ENCODE measurements at places on chromosomes 2 and 18.

DNA sequence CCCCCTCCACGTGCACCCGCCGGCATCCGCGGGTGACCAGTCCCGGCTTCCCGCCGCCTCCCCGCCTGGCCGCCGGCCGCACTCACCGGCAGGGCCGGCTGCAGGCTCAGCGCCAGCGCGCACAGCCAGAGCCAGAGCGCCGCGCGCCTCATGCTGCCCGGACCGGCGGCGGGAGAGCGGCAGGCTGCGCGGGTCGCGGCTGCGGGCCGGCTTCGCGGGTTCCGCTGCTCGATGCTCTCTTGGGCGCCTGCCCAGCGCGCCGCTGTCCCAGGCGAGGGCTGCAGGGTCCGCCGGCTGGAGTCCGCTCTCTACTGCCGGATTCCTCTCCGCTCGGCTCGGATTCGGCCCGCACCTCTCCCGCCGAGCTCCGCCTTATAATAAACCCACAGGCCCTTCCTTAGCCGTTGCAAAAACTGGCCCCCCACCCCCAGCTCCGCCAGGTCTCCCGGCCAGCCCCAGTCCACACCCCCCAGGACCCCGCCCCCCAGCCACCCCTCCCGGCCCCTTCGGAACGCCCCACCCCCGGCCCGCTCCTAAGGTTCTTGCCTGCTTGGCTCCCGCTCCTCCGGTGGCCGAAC lies at the start of gene SDC1:
Gene SDC1, minus strand, starts transcription at position 415 of the 578 bp plus-strand sequence. Its CDS starts 263 bp downstream, at position 152.
- DNase-seq, result no peak

DNA sequence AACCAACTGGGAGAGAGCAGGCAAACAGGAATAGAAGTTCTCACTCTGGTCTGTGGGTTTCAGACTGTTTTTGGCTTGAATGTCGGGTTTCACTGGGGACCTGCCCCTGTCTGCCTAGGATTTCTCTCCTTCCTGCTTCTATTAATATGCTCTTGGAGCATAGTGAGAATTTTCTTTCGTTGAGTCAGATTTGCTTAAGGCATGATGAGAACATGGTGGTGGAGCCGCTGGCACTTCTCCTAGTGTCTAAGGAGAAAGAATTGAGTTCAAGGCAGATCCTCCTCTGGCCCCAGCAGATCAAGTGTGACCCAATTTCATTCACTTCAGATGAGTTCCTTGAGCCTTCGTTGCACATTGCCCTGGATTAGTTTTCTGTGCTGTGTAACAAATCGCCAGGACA lies 103.9 kb upstream of the HS6ST1 start:
- no peak for DNase-seq

GRCh38 chr2:47741637-47742036 lies 41.3 kb upstream of the MSH6 start:
- no peak for DNase-seq

- no peak for DNase-seq
Measured at GRCh38 chr2:172082105-172082943, 3.0 kb upstream of the DLX1 start.

DNA sequence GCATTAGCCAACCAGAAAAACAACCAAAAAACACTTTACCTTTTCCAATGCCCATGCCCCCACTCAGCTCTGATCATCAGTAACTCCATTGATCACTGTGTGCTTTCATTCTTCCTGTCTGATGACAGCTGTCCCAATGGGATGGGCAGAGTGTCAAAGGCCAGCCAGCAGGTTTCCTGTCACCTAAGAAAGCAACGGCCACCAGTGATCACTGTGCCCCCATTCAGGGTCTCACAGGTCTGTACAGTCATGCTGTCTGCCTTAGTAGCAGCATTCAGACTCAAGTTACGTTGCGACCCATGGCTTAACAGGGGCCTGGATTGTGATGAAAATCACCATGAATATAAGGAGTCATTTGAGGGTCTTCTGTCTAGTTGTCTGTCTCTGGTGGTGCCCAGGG lies 184.5 kb downstream of the MGAT5 start:
- no peak for DNase-seq

GRCh38 chr2:229130522-229130921 lies 140.6 kb downstream of the PID1 start:
- DNase-seq, result no peak

GRCh38 chr2:152363936-152364335 lies 29.0 kb downstream of the FMNL2 start:
- no peak for DNase-seq

- DNase-seq, result no peak
Measured at GRCh38 chr2:241200822-241201395, 12.4 kb downstream of the ANO7 start.

GRCh38 chr18:77304268-77304667 lies 54.6 kb downstream of the GALR1 start:
- DNase-seq, result no peak

DNA sequence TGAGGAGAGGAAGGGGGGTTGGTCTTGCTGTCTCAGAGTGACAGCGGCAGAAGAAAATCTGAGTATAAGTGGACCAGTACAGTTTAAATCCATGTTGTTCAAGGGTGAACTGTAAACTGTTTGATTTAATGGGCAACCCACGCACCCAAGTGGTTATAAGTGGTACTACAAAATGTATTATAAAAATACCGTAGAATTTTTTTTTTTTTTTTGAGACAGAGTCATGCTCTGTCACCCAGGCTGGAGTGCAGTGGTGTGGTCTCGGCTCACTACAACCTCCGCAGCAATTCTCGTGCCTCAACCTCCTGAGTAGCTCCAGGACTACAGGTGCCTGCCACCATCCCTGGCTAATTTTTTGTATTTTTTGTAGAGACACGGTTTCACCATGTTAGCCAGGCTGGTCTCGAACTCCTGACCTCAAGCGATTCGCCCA lies 2.1 kb upstream of the CHCHD5 start:
- DNase-seq, result no peak

DNA sequence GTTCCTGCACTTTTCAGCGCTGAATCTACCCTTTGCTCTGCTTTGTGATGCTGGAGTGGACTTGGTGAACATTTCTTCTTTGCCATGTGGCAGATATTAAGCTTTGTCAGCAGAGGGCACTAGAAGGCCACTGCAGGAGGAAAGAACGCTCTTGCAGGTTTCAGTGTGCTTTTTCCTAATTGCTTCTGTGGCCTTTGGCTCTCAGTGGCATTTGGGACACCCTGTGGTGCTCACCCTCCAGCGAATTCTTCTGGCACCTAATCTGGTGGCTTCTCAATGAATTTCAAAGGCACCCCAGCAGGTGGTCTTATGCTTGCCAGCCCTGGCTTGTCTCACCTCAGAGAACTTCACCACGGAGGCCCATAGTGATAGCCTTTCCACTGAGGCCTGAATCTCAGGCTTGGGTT lies 146.7 kb downstream of the MYO3B start:
- DNase-seq, result no peak

GRCh38 chr18:59729781-59730180 lies 32.6 kb upstream of the CCBE1 start:
- DNase-seq, result no peak

- no peak for DNase-seq
Measured at GRCh38 chr2:37637190-37637860, 34.1 kb downstream of the CDC42EP3 start.

DNA sequence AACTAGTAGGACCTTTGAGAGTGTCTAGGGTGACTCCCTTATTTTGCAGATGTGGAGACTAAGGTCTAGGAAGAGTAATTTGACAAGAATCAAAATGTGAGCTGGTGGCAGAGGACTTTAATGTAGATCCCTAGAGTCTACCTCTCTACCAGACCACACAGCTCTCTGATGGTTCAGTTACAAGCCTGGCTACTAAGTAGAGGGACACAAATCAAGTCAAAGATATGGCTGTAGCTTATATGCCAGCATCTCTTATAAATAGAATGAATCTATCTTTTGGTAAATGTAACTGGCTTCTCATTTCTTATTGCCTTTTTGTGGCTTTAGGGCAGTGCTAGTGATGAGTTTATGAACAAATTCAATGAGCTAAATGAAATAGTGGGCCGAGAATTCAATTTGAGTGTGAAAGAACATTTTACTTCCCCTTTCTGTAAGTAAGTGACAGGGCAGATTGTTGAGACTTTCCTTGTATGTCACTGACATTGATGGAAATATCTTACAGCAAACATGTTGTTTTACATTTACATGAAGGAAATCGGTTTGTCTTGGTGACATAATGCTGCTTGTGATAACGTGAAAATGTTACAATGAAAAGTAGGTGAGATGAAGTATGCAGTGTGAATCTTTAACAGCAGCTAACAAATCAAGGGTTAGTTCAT lies 28.3 kb downstream of the CSRNP3 start:
- no peak for DNase-seq

- DNase-seq, result no peak
Measured at GRCh38 chr2:38131676-38132075, 55.7 kb upstream of the CYP1B1 start.

DNA sequence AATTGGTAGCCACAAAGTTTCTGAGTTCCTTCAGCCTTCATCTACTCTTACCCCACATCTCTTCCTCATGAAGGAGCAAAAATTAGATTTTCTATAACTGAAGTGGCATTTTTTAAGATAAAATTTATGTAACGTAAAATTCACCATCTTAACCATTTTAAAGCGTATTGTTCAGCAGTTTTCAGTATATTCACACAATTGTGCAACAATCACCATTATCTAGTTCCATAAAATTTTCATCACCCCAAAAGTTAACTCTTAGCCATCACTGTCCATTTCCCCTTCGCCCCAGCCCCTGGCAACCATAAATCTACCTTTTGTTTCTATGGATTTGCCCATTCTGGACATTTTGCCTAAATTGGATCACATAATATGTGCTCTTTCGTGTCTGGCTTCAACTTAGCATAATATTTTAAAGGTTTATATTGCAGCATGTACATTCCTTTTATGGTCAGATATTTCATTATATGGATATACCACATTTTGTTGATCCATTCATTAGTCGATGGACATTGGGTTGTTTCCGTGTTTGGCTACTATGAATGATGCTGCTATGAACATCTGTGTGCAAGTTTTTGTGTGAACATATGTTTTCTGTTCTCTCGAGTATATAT lies 44.6 kb downstream of the ATIC start:
- DNase-seq, result no peak

DNA sequence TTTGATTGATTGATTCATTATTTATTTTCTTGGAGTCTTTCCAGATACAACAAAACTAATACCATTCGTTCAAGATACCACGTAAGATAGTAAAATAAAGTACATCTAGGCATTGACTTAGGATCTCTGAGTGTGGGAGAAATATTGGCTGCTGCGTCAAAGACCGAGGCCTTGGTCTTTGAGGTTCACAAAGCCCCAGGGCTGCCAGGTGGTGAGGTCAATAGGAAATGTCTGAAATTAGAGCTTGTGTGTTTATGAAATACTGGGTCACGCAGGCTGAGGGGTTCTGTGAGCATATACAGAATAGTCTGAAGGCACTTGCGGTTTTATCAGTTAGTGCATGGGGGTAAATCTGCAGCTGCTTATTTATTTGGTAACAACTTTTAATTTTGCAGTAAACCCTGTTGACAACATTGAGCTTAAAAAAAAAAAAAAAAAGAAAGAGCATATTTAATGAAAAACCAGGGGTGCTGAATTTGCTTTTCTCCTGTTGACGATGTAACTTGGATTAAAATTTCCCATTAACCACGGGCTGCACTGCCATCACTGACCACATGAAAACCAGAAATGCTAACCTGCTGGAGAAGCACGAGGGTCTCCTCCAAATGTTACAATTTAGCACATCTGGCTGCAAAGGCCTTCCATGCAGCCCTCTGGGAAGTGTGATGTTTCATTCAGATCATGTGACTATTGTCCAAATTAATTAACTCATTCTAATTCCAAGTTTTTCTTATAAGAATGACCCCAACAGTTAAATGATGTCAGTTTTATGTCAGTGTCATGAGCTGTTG lies 27.1 kb upstream of the SERPINB12 start:
- DNase-seq, result no peak

- no peak for DNase-seq
Measured at GRCh38 chr2:2569306-2569705, 238.2 kb upstream of the MYT1L start.

DNA sequence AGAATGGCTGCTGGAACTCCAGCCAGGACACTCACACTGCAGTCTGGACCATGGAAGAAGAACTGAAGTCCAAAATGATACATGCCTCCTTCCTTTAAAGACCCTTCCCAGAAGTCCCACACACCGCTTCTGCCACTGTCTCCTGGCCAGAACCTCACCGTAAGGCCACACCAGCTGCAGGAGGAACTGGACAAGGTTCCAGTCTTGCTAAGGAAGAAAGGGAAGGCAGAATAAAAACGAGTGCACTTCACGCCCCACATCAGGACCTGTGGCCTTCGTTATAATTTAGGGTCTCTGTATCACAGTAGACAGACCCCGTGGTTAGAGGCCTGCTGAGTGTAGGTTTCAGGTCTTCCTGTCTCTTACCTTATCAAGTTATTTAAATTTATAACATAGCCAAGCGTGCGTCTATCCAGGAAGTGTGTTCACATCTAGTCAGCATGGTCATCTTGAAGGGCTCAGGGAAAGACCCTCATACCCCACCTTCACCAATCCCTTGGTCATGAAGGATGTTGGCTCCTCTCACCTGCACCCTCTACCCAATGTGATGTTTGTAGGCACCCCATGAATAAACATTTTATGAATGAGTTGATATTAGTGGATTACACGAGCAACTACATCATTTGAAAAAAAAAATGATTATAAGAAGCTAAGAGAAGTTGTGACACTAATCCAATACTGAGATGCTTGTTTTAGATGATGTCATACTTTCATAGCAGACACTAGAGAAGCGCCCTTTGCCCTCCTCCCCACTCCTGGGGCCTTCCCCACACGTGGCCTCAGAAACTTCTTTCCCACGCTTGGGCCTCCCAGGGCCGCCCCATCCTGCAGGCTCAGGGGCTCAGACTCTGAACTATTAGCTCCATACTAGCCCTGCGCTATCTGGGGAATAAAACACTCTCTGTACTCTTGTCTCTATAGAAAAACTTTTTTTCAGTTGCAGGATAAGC lies 157.6 kb downstream of the FAM210A start:
- DNase-seq, result peak; percentile 35

- no peak for DNase-seq
Measured at GRCh38 chr2:41966431-41966893, 81.4 kb upstream of the PKDCC start.

DNA sequence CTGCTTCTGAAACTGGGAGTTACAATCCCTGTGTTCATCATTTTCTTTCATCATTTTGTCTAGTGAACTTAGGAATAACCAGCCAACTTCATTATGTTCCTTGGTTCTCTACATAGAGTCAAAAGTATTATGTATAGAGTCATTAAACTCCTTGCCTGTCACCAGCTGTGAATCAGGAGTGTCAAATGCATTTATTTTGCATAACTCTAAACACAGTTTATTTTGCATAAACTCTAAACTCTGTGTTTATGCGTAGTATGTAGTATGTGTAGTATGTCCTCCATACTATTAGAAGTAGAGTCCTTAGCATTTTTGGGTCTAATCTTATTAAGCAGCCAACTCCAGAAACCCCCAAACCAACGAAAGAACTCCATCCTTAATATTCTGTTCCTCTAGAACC lies 164.4 kb downstream of the EVA1A start:
- DNase-seq, result no peak

GRCh38 chr2:229071292-229071976 lies 199.7 kb downstream of the PID1 start:
- DNase-seq, result no peak

DNA sequence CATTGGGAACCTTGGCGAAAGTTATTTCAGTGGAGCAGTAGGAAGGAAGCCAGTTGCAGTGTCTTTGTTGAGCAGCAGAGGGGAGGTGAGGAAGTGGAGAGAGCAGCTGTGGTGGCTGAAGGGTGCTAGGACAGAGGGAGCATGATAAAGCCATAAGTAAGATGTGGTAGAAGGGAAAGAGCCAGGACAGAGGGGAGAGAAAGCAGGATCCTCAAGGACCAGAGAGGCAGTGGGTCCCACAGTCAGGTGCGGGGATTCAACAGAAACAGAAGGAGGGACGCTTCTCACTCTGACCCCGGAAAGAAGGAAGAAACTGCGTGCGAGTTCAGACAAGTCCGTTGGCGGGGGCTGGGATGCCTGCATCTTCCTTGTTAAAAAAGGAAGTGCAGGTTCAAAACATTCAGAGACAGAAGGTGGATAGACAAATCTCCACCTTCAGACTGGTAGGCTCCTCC lies at the start of gene CXCR2:
Gene CXCR2, plus strand, starts transcription at position 403 of the 455 bp plus-strand sequence. CDS start 8,774 bp downstream, outside the sequence.
- peak; percentile 11 for DNase-seq
